Right renal cortex interstitium (tissue), 3 donors: ENCODE measurements at places on chromosomes 16 and 17.

DNA sequence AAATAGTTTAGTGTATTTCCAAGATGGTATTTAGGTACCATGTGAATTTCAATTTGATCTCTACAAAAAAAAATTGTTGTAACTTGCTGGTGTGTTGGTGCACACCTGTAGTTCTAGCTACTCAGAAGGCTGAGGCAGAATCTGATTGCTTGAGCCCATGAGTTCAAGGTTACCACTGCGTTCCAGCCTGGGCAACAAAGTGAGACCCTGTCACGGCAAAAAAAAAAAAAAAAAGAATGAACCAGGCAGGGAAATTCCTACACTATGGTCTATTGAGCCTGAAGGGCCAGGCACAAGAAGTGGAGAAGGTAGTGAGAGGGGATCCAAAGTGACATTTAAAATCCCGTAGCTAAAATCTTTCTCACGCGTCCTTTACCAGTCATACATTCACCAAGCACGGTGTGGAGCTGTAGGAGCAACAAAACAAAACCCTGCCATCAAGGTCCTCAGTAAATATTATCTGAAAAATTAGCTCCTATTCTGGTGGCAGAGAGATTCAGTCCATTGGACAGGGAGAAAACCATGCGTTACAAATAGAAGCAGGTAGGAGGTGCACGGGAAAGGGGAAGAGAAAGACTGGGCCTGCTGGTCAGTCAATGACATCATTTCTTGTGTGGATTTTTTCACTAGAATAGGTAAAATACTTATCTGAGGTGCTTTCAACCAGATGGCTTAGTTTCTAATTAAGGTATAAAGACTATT, 27.3 kb downstream of the TXNDC11 start:
- no peak for DNase-seq

DNA sequence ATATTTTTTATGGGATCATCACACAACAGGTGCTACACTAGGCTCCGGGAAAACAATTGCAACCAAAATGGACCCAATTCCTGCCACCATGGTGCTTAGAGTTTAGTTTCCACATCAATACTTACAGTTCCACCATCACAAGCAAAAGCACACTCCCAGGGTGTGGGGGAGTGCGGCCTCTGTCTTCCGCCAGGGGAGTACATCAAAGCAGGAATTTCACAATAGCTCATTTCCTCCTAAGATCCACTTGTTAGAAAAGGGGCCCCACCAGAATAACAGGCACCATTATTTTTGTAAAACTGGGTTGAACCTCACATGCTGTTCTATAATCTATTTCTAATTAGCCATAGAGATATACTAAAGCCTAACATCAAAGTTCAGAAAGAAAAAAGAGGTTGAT, 44.3 kb upstream of the PSMD7 start:
- no peak for DNase-seq

DNA sequence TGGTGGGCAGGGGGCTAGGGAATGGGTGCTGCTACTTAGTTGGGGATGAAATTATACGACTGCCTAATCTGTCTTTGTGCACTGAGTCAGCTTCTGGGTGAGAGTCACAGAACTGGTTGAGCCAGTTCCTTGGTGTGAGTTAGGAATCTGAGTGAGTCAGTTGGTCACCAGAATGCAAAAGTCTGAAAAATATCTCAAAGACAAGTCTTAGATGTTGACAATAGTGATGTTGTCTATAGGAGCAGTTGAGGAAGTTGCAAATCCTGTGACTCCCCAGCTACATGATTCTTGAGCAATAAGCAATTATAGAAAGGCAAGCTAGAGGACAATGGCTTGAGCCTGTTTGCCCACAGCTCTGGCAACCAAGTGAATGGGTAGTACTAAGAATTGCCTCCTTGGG, 399.2 kb downstream of the CNTNAP4 start:
- DNase-seq = no peak

DNA sequence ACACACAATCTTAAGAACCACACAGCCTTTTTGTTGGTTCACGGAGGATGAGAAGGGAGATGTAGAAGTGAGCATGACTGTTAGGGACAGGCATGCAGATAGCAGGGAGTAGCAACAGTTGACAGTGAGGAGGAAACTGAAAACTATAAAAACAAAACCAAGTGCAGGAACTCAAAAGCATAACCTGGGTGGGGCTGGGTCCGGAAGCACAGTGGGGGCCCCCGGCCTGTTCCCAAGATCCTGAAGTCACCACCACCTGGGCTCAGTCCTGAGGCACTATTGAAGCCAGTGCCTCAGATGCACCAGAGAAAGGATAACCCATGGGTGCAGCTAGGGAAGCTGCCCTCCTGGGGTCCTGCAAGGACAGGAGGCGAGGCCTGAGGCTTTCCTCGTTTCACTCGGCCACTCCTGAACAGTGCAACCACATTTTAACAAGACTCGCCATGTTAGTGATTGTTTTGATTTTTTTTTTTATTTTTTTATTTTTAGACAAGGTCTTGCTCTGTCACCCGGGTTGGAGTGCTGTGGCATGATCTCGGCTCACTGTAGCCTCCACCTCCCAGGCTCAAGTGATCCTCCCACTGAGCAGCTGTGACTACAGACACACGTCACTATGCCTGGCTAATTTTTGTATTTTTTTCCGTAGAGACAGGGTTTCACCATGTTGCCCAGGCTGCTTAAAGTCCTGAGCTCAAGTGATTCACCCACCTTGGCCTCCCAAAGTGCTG, 27.7 kb upstream of the CBX4 start:
- DNase-seq = no peak

DNA sequence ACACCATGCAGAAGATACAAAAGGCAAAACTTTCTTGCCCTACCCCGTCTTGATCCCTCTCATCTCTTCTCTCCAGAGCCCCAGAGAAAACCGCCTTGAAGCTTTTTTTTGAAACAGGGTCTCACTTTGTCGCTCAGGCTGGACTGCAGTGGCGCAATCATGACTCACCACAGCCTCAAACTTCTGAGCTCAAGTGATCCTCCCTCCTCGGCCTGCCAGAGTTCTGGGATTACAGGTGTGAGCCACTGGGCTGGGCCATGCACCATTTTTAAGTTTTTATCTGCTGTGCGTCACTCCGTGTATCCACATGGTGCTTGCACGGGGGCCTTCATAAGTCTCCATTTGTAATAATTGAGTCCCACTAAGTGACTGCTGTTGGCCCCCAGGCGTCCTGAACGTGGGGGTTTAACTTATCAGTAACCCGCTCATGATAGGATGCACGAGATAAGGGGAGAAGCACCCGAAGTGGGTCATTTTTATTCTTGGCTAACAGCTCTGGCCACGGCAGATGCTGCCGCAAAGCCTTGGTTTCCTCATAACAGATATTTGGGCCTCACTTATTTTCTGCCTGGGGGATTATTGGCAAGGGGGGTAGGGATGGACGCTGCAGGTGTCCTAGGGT, 8.6 kb downstream of the DNAH17 start:
- DNase-seq = no peak

- no peak for DNase-seq
These were observed 25.0 kb downstream of the USP10 start for GRCh38 chr16:84724606-84725309.

DNA sequence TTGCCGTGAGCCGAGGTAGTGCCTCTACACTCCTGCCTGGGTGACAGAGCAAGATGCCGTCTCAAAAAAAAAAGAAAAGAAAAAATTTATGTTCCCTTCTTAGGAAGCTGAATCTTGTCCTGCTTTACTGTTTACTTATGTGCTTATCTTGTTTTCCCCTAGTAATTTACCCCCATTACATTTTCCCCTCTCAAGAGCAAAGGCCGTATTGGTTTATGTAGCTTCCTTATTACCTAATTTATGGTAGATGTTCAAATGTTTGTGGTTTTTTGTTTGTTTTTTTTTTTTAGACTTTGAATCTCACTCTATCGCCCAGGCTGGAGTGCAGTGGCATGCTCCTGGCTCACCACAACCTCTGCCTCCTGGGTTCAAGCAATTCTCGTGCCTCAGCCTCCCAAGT, 10.3 kb upstream of the SLC52A1 start:
- no peak for DNase-seq

GRCh38 chr17:44655983-44656710, at the start of gene MEIOC:
Gene MEIOC (plus strand): TSS chr17:44656468. CDS start chr17:44656614, 146 bp downstream.
- DNase-seq = no peak

GRCh38 chr17:7831233-7831632, 2.8 kb upstream of the KDM6B start:
- DNase-seq = no peak
